ENCODE measurements at places on chromosomes 2 and 18. TPM values are rescaled to one million over a fixed set of nuclear protein-coding genes. Genes with fewer than 3 reads are reported as not detected.

GRCh38 chr18:55407774-55408535 is 180.0 kb downstream of the TCF4 start:
- H3K36me3 ChIP-seq, result no peaks in the 10 kb centered on the region
- H3K4me3 ChIP-seq, result no peak overlapping the region
- H3K27ac ChIP-seq, result no peak overlapping the region

GRCh38 chr2:96801786-96802595 is 14.1 kb upstream of the CNNM3 start:
- H3K4me1 ChIP-seq, result peaks cover 16% of the 10 kb centered on the region
- H3K4me3 ChIP-seq, result no peak overlapping the region
- H3K36me3 ChIP-seq, result peaks cover 38% of the 10 kb centered on the region
- H3K27me3 ChIP-seq, result no peaks in the 10 kb centered on the region
- DNase-seq, result peak; percentile 73
- H3K27ac ChIP-seq, result no peak overlapping the region

GCG gene
- not detected for total RNA-seq

C2orf92 gene
- 15.1 TPM for total RNA-seq

ATOH8 gene
- 44.9 TPM for total RNA-seq

DNA sequence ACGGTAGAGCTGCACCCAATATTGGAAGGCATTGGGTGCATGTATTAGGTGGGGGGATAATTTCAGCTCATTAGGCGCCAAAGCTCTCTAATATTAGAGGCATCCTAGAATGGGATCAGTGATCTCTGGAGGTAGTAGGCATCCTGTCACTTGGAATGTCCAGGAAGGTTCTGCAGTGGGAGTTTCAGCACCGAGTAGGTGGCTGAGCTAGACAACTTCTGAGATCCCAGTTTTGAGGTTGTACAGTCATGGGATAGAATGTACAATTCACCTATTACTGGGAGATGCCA is 210.9 kb downstream of the MYCN start:
- no peaks in the 10 kb centered on the region for H3K27me3 ChIP-seq
- no peak for DNase-seq
- H3K4me3 ChIP-seq, result no peak overlapping the region
- H3K4me1 ChIP-seq, result no peaks in the 10 kb centered on the region
- no peak overlapping the region for H3K27ac ChIP-seq

CELF4 gene
- 0.38 TPM for total RNA-seq

IMMT gene
- 58.0 TPM for total RNA-seq

- no peaks in the 10 kb centered on the region for H3K4me1 ChIP-seq
- H3K27ac ChIP-seq, result no peak overlapping the region
- no peaks in the 10 kb centered on the region for H3K27me3 ChIP-seq
- no peaks in the 10 kb centered on the region for H3K36me3 ChIP-seq
Measured at GRCh38 chr2:145769011-145769716, 1249.2 kb upstream of the ZEB2 start.

RAB27B gene
- 20.1 TPM for total RNA-seq

DNA sequence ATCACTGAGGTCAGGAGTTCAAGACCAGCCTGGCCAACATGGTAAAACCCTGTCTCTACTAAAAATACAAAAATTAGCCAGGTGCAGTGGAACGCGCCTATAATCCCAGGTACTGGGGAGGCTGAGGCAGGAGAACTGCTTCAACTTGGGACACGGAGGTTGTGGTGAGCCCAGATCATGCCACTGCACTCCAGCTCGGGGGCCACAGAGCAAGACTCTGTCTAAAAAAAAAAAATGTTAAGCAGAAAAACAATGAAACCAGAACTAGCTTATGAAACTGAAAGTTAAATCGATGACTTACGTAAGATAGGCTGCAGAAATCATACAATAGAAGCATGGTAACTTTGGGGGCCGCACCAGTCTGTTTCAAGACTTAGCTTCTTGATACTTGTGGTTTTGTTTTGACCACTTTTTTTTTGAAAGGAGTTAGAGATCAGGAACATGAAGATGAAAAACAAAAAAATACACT is 6.2 kb upstream of the GPR155 start:
- H3K27me3 ChIP-seq, result no peaks in the 10 kb centered on the region
- peak overlapping the region; percentile 51 for H3K27ac ChIP-seq

SNORC gene
- total RNA-seq, result 0.53 TPM

POTEJ gene
- not detected for total RNA-seq

DNA sequence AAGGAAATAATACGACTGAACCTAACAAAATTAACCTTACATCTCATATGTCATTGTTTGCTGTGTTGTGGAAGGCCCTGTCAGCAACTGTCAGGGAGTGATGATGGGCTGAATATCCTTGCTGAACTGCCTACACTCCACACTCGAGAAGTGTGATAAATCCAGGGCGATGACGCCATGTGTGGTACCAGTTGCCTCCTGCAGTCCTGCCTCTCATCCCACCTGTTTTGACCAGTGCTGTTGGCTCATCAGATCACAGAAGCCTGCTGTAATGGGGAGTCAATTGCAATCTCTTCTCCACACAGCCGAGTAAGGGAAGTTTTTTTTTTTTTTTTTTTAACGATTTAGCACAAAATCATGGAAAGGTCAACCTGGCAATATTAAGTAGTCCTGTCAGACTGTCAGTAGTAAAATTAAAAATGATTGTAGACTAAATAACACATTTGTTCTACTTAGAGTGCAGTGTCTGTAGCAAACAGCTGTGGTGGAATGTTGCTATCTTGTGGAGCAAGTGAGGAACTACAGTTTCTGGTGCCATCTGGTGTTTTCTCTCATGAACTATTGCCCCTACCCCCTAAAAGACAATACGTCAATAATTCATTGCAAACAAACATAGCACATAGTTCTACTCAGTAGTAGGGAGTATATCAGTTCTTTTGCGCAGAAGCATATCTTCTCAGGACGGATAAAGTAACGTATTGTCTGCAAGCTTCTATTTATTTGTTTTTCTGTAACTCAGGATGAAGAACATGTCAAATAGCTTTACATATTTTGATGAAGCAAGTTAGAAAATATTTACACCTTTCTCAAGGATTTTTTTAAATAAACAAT is 347.6 kb downstream of the CTNNA2 start:
- no peak for DNase-seq
- no peaks in the 10 kb centered on the region for H3K27me3 ChIP-seq
- no peaks in the 10 kb centered on the region for H3K4me1 ChIP-seq
- H3K4me3 ChIP-seq, result no peak overlapping the region
- H3K27ac ChIP-seq, result no peak overlapping the region
- H3K36me3 ChIP-seq, result no peaks in the 10 kb centered on the region

GAL3ST2 gene
- not detected for total RNA-seq

GRCh38 chr2:69213201-69213600 is 173.8 kb downstream of the GFPT1 start:
- no peaks in the 10 kb centered on the region for H3K36me3 ChIP-seq
- no peak for DNase-seq
- peaks cover 28% of the 10 kb centered on the region for H3K4me1 ChIP-seq
- H3K27me3 ChIP-seq, result no peaks in the 10 kb centered on the region
- no peak overlapping the region for H3K4me3 ChIP-seq

GRCh38 chr2:229282758-229283546 is 11.9 kb upstream of the PID1 start:
- H3K27me3 ChIP-seq, result no peaks in the 10 kb centered on the region
- no peaks in the 10 kb centered on the region for H3K36me3 ChIP-seq
- H3K4me3 ChIP-seq, result no peak overlapping the region
- no peak for DNase-seq

GRCh38 chr2:67566958-67567635 is 170.0 kb downstream of the ETAA1 start:
- no peaks in the 10 kb centered on the region for H3K4me1 ChIP-seq
- H3K4me3 ChIP-seq, result no peak overlapping the region
- no peaks in the 10 kb centered on the region for H3K27me3 ChIP-seq
- no peak overlapping the region for H3K27ac ChIP-seq

DNA sequence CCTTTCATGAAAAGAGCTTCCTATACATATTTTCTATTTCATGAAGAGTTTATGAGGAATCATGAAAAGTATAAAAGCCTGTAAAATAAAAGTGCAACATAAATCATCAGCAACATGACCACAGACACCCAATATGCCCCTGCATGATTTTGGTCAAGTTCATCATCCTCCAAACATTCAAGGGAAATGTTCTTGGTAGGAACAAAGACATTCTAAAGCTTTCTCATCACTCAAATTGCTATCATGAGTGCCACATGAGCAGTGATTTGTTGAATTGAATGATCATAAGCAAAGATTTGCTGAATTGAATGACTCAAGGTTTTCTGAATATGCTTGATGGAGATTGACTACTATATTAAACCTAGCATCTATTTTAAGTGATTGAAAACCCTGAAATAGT is 172.2 kb downstream of the MBD2 start:
- H3K27me3 ChIP-seq, result no peaks in the 10 kb centered on the region
- no peak for DNase-seq
- no peak overlapping the region for H3K27ac ChIP-seq
- H3K4me3 ChIP-seq, result no peak overlapping the region

MC5R gene
- not detected for total RNA-seq

- no peaks in the 10 kb centered on the region for H3K4me1 ChIP-seq
- no peak overlapping the region for H3K27ac ChIP-seq
- DNase-seq, result no peak
- no peaks in the 10 kb centered on the region for H3K36me3 ChIP-seq
Measured at GRCh38 chr18:44410740-44411139, 269.9 kb upstream of the SETBP1 start.

GRCh38 chr2:74001121-74001520 is 16.4 kb downstream of the TET3 start:
- H3K4me3 ChIP-seq, result no peak overlapping the region
- peaks cover 5% of the 10 kb centered on the region for H3K36me3 ChIP-seq
- H3K27me3 ChIP-seq, result no peaks in the 10 kb centered on the region
- H3K4me1 ChIP-seq, result peaks cover 41% of the 10 kb centered on the region
- H3K27ac ChIP-seq, result no peak overlapping the region

GRCh38 chr2:166454006-166454595 is 39.9 kb downstream of the SCN7A start:
- H3K27me3 ChIP-seq, result no peaks in the 10 kb centered on the region
- no peak for DNase-seq
- H3K36me3 ChIP-seq, result no peaks in the 10 kb centered on the region
- peaks cover 4% of the 10 kb centered on the region for H3K4me1 ChIP-seq

DNA sequence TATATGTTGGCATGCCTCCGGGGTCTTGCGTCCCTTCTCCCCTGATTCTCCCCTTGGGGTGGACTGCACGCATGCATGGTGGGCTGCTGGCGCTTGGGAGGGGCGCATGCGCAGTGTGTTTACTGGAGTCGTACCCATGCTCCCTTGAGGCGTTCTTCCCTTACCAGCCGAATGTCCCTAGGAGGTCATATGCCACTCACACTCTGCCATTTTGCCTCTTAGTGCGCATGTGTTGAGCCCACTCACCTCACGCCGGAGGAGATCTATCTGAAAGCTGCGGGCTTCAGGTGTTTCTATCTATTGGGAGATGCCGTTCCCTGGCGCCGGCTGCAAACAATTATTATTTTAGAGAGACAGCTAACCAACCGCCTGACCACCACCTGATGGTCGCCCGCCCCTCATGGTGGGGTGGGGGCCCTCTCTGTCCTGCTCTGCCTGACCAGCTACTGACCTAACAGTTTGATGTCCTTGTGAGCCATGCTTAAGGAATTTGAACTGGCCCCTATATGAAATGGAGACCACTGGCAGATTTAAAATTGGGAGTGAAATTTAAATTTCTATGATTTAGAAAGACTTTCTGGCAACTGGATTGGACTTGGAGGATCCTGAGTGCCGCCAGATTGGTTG is 179.6 kb downstream of the RNF144A start:
- H3K4me3 ChIP-seq, result no peak overlapping the region
- no peak for DNase-seq
- H3K27me3 ChIP-seq, result no peaks in the 10 kb centered on the region
- H3K4me1 ChIP-seq, result peaks cover 9% of the 10 kb centered on the region

GRCh38 chr2:242030226-242030575 is 160.7 kb downstream of the RTP5 start:
- no peak overlapping the region for H3K4me3 ChIP-seq
- H3K36me3 ChIP-seq, result no peaks in the 10 kb centered on the region
- no peak overlapping the region for H3K27ac ChIP-seq
- H3K4me1 ChIP-seq, result no peaks in the 10 kb centered on the region
- DNase-seq, result no peak
- H3K27me3 ChIP-seq, result peaks cover 20% of the 10 kb centered on the region

- no peak for DNase-seq
- peaks cover 76% of the 10 kb centered on the region for H3K4me1 ChIP-seq
- H3K27me3 ChIP-seq, result no peaks in the 10 kb centered on the region
Measured at GRCh38 chr2:85760872-85761271, 7.1 kb downstream of the ATOH8 start.

TXNDC2 gene
- 0.12 TPM for total RNA-seq

CABLES1 gene
- 44.2 TPM for total RNA-seq

GRCh38 chr18:73715210-73715670 is 432.4 kb downstream of the FBXO15 start:
- no peaks in the 10 kb centered on the region for H3K27me3 ChIP-seq
- no peak overlapping the region for H3K4me3 ChIP-seq
- DNase-seq, result no peak
- H3K4me1 ChIP-seq, result peaks cover 4% of the 10 kb centered on the region

- no peaks in the 10 kb centered on the region for H3K27me3 ChIP-seq
- no peak overlapping the region for H3K4me3 ChIP-seq
- peaks cover 19% of the 10 kb centered on the region for H3K36me3 ChIP-seq
- H3K4me1 ChIP-seq, result no peaks in the 10 kb centered on the region
- no peak for DNase-seq
Measured at GRCh38 chr2:215357660-215358059, 45.8 kb downstream of the ATIC start.

SPP2 gene
- not detected for total RNA-seq

- H3K4me1 ChIP-seq, result peaks cover 21% of the 10 kb centered on the region
- H3K36me3 ChIP-seq, result no peaks in the 10 kb centered on the region
- H3K27me3 ChIP-seq, result no peaks in the 10 kb centered on the region
- peak; percentile 79 for DNase-seq
- H3K4me3 ChIP-seq, result peak overlapping the region; percentile 93
Measured at GRCh38 chr2:8684878-8685696, 3.2 kb downstream of the ID2 start.

PROKR1 gene
- not detected for total RNA-seq

DNA sequence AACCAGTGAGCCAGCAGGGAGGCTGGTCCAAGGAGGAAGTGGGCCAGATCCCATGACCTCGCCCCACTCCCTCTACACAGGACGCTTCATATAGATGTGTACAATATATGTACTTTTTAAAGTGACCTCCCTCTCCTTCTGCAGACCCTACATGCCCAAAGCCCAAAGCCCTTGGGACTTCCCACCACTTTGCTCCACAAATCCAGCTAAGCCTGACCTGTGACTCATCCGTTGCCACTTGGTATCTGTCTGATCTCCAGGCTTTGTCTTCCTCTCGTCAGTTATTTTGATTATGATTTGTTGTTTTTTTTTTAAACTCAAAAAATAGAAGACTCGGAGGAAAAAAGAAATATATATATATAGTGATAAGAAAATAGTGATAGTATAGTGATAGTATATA is 470.8 kb downstream of the KCNJ3 start:
- H3K4me1 ChIP-seq, result no peaks in the 10 kb centered on the region
- no peak for DNase-seq
- no peak overlapping the region for H3K27ac ChIP-seq
- no peaks in the 10 kb centered on the region for H3K36me3 ChIP-seq
- H3K4me3 ChIP-seq, result no peak overlapping the region
- no peaks in the 10 kb centered on the region for H3K27me3 ChIP-seq

TFCP2L1 gene
- total RNA-seq, result 19.2 TPM

- H3K27me3 ChIP-seq, result no peaks in the 10 kb centered on the region
- H3K27ac ChIP-seq, result no peak overlapping the region
- H3K36me3 ChIP-seq, result no peaks in the 10 kb centered on the region
- no peak for DNase-seq
Measured at GRCh38 chr2:59322005-59322404, 1080.9 kb upstream of the FANCL start.

Data from lower lobe of right lung (tissue), 2 donors.